ENCODE measurements at places on chromosomes 13 and 19. TPM values are rescaled to one million over a fixed set of nuclear protein-coding genes. Genes with fewer than 3 reads are reported as not detected.
A peak's percentile ranks its signal among the peaks of the same experiment; 100 is the strongest.

DNA sequence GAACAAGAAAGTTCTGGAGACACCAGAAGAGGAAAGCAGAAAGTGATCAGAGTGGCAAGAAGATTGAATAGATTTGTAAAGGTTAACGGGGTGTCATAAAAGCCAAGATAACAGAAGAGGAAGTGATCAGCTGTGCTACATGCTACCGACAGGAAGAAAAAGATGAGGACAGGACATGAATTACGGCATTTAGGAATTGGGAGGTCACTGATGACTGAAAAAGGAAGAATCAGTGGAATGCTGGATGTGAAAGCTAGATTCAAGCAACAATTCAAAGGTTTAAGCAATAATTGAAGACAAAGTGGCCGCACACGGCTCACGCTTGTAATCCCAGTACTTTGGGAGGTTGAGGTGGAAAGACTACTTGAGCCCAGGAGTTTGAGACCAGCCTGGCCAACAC is 15.1 kb downstream of the ZNF160 start:
- no peak for DNase-seq

- DNase-seq: no peak
These were observed 1596.6 kb downstream of the SLITRK5 start for GRCh38 chr13:89267734-89268133.

GRCh38 chr13:80022146-80022545 is 318.8 kb downstream of the SPRY2 start:
- DNase-seq: no peak

DNA sequence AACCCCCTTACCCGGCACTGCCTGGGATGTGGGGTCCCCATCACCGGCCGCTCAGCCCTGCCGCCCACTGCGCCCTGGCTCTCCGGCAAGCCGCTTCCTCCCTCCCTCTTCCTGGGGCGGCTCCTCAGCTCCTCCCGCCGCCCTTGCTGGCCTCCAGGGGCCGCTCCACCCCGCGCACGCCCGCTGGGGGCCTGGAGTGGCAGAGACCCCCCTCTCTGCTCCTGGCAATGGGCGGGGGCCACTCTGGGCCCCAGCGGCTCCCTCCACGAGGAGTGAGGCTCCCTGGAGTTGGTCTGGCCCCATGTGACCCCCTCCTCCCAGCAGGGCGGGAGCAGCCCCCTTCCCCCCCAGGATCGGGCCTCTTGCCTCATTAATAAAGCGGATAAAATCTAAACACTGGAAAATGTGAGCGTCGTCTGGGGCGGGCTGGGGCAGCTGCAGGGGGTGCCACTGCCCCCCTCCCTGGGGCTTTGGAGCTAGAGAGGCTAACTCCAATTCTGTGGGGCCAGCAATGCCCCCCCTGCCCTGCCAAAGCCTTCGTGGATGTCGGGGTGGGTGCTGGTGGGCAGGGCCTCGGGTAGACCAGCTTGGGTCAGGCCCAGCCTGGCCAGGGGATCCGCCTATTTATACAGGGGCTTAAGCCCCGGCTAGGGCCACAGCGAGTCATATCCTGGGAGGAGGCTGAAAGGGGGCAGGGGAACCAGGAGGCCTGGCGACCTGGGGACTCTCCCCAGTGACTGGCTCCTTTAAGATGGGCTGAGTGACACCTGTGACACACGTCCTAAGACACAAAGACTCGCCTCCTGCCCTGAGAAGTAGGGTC is at the start of gene PTGER1:
Gene PTGER1 (minus strand): TSS at position 104 of the 823 bp plus-strand sequence. CDS start 1,034 bp downstream, outside the sequence.
- DNase-seq: peak; percentile 26

DNA sequence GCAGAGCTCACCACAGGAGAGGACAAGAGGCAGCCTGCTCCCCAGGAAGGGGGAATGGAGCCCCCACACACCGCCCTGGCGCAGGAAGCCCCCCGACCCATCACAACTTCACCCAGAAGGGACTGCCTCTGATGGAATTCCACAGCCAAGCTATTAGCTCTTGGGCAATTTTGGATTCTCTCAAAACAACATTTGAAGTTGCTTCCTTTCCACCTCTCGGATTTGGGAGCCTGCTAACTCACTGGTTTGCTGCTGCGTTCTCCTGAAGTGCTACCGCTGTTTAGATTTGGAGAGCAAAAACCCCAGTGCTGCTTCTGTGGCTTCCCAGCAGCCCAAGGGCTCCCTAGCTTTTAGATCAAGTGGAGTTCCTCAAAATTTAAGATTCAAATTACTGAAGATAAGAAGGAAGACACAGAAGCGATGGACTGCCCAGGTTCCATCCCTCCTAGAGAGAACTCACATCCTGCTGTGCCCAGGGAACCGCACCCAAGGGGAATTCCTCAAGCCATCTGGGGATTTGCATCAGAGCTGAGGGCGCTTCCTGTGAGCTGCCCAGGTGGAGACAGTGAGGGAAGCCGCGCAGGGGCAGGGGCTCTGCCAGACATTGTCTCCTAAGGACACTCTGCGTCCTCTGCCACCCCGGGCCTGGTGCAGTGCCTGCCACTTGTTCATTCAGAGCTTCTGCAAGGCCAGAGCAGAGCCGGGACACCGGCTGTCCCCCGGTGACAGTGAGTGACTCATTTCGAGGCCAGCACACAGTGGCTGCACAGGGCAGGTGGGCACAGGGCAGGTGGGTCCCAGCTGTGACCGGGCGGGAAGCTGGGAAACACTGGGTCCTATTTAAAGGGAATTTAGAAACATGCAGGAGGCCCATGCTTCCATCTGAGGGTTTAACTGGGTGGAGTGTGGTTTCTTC is 45.5 kb downstream of the COL4A1 start:
- DNase-seq: no peak

DNA sequence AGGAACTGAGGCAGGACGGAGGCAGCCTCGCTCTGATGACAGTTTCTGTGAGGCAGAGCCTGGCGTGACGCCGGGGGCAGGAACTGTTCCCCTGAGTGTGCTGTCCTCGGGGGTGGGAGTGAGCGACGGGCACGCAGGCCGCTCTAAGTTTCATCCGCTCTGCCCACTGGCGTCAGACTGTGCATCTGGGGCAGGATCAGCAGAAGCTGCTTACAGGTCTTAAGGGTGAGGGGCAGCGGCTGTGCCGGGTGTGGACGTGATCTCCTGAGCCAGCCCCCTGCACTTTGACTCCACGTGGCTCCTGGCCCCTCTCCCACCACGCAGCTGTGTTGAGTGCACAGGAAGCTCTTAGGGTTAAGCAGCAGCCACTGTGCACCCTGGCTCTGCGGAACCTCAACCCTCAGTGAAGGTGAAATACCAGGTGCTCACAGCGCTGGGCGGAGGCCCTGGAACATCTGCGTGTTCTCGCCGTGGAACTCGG is 1.5 kb downstream of the GRK1 start:
- DNase-seq: no peak

DNA sequence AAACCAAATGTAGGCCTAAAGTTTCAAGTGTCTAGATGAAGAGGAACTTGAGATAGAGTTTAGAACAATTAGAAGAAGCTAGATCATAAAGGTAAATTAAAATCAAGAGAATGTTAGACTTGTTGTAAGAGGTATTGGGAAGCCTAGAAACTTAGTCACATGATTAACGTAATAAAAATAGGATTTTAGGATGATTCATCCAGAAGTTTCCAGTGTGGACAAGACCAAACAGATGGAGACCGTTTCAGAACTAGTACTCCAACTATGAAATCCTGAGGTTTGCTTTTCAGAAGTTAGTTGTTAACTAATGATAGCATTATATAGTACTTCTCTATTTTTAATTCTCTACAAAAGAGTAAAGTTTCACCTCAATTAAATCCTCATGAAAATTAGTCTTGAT is 104.9 kb downstream of the MZT1 start:
- DNase-seq: no peak

GRCh38 chr13:42255886-42256285 is 16.1 kb upstream of the AKAP11 start:
- no peak for DNase-seq

- no peak for DNase-seq
These were observed 1435.7 kb downstream of the UQCRFS1 start for GRCh38 chr19:27777242-27777641.

- peak; percentile 87 for DNase-seq
These were observed 32.2 kb upstream of the TNFAIP8L1 start for GRCh38 chr19:4606921-4607678.

GRCh38 chr19:15722956-15723355 is 4.9 kb upstream of the OR10H2 start:
- no peak for DNase-seq

- no peak for DNase-seq
These were observed 333.1 kb downstream of the GPC6 start for GRCh38 chr13:93559718-93560117.

The TUBA3C gene
- total RNA-seq: not detected

GRCh38 chr13:109816808-109817203 is 30.4 kb upstream of the IRS2 start:
- DNase-seq: no peak

The CBY2 gene
- total RNA-seq: not detected

GRCh38 chr19:47152632-47153031 is 22.0 kb downstream of the SAE1 start:
- peak; percentile 71 for DNase-seq

DNA sequence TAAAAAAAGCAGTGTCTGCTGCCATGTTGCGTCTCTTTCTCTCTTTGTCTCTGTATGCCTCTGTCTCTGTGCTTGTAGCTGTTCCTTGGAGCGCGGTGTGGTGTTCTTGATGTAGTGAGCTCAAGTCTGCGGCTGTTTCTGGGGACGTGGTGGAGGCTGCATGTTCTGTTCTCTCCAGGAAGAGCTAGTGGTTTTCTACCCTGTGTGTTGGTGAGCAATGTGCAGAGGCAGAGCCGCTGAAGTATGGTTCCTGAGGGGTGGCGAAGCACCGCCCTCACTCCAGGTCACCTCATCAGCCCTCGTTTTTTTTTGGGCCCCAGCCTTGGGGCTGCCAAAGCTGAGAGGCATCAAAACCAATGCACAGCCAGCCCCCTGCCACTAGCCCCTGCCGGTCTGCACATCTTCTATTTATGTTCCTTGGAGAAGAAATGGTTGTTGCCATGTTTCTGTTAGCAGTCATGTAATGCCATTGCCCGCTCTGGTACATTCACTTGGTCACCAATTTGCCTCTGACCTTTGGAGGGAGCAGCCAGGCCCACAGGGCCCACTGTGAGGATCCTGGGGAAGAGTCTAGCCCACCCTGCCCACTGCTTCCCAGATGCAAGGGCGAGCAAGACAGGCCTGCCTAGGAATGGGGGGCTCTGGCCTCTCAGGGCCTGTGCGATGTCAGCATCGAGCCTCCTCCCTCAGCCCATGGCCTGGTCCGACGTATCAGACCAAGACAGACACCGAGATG is 7.2 kb downstream of the HNRNPL start:
- no peak for DNase-seq

GRCh38 chr19:45640849-45641273 is 1.7 kb upstream of the EML2 start:
- DNase-seq: peak; percentile 28

GRCh38 chr13:49183672-49184325 is 36.3 kb upstream of the MLNR start:
- no peak for DNase-seq

The RNF6 gene
- 29.8 TPM for total RNA-seq

The PGLYRP2 gene
- total RNA-seq: not detected

GRCh38 chr13:41389580-41389979 is 67.8 kb upstream of the RGCC start:
- no peak for DNase-seq

GRCh38 chr13:22107549-22107948 is 436.7 kb downstream of the FGF9 start:
- no peak for DNase-seq

DNA sequence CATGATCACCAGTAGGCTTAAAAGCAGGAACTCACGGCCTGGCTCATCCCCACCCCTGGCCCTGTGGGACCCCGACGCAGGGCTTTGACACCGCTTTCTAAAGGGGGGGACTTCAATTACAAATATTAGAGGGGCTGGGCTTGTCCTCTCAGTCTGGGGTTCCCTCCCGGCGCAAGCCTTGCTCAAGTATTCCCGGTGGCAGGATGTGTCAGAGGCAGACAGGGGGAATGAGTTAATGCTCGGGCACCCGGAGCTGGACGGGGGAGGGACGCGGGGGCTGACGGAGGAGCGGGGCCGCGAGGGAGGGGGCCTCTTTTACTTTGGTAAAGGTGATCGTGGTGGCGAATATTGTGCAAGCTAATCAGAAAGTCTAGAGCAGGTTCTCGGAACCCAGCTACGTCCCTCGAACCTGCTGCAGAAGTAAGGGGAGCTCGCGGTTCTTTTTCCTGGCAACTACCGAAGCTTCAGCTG is 1.1 kb downstream of the FGF14 start:
- DNase-seq: peak; percentile 5

DNA sequence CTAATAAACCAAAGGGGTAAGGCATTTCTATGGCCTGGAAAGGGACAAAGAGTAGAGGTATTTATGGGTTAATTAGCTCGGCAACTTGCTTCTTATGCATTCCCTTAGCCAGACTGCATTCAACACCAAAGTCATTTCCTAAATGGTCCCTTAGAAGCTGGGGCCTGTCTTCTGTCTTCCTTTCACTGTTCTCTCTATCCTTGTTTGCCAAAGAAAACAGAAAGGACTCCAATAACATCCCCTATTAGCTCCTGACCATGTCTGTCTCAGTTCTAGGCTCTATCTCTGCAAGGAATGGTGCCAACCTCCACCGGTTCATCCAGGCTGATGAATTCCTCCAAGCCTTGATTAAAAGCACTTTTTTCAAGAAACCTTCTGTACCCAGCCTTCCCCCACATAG is 123.5 kb downstream of the KCTD12 start:
- DNase-seq: peak; percentile 64

DNA sequence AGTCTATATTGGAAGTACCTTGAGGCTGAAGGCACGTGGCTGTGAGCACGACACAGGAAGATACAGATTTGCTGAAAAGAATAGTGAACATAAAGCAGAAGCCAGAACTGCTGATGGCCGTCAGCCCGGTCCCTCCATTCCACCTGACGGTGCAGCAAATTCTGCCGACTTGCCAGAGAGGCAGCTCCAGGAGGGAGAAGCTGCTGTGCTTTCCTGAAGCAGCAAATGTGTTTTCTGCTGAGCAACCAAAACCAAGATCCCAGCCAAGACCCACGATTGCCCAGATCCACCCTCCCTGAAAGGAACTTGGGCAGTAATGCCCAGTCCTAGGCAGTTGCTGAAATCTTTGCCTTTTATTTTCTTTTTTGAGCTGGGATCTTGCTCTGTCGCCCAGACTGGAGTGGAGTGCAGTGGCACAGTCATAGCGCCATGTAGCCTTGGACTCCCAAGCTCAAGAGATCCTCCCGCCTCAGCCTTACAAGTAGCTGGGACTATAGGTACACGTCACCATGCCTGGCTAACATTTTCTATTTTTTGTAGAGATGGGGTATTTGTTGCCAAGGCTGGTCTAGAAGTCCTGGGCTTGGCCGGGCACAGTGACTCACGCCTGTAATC is 7.0 kb upstream of the RCN3 start:
- DNase-seq: no peak

Data from tongue (tissue), 3 donors.